Esophagus squamous epithelium (tissue), 5 donors: ENCODE measurements at places on chromosomes 11 and 22.

DNA sequence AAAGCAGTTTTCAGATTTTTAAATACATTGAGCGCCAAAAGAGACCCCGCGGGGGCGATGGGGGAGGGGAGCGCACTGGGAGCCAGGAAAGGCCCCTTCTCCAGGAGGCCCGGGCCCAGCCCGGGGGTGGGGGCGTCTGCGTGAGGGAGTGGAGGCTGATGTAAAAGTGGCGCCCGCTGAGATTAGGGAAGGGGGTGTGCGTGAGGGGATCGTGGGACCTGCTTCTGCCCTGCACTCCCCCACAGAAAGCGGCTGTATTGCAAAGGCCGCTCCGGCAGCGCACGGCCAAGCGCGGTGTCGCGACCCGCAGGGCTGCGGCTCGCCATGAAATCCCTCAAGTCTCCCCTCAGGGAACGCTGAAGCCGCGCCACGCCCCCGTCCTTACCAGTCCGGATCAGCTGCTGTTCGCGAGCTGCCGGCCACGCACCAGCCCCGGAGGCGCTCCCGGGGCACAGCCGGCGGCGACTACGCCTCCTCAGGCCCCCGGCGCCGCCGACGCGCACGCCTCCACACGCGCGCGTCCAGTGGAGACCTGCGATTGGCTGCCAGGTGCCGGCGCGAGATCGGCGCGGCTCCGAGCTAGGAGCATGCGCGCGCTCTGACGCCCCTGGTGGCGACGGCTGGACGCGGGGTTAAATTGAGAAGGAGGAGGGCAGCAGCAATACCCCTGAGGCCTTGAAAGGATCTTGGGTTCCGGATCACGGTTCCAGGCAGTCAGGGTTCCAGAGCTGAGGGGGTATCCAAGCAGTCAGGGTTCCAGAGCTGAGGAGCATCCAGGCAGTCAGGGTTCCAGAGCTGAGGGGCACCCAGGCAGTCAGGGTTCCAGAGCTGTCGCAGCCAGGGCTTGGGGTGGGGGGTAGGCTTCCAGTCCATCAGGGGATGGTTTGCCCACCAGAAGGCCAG is at the start of gene ZNF280B:
ZNF280B (minus strand) TSS at position 469 of the 903 bp plus-strand sequence. CDS start 19,344 bp downstream, outside the sequence.
- DNase-seq: peak; percentile 5

GRCh38 chr11:61893981-61894380 is 2.6 kb upstream of the FADS3 start:
- DNase-seq: no peak

DNA sequence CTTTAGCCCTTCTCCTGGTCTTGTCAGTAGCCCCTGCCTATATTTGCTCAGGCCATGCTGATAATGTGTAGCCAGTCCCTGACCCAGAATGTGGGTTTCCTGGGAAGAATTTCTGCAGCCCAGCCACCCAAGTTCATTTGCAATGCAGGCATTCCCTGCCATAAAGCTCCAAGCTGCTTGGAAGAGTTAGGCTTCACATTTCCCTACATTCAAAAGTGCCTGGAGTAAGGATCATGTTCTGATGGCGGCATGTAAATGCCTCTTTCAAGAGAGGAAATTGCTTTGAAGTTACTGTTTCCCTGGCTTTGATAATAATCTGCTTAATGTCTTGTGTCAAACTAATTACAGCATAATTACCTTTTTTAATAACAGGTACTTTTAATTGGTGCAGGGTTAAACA is 266.1 kb downstream of the MIAT start:
- DNase-seq: no peak

GRCh38 chr11:102813484-102813883 is 15.5 kb upstream of the MMP1 start:
- no peak for DNase-seq

DNA sequence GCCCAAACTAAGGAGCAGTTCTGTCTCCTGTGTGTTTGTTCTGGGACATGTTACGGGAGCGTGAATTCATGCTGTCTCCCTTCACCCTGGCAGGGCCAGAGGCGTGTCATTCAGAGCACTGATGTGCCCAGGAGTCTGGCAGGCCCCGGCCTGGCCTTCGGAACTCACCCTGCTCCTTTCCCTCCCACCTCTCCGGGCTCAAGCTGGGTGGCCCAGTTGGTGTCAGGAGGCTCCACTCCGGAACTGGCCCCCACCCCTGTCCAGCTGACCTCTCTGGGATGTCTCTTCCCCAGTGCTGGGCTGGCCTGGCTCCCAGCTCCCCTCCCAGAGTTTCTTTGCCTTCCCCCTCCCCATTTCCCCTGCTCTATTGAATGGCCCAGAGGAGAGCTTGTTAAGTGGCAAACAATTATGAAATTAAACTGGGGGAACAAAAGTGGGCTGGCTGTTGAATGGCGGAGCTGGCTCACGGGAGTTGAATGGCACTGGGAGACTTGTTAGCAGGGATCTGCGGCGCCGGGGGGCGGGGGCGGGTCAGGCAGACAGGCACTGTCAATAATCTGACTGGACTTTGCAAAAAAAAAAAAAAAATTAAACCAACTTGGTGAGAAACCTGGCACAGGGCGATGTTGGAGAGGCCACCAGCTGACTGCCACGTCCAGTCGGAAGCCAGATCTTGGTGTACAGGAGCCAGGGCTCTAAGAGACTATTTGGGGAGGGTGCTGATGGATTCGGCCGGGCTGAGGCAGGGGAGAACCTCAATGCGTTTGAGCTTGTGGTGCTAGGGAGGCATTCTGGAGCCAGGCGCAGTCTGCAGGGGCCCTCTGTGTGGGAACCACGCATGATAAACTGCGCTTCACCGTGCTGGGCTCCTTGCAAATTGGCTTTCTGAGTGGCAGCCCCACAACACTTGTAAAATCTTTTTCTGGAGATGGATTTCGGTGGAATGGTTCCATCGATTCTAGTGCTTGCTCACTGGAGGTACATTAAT is 1.3 kb downstream of the MPPED1 start:
- no peak for DNase-seq

DNA sequence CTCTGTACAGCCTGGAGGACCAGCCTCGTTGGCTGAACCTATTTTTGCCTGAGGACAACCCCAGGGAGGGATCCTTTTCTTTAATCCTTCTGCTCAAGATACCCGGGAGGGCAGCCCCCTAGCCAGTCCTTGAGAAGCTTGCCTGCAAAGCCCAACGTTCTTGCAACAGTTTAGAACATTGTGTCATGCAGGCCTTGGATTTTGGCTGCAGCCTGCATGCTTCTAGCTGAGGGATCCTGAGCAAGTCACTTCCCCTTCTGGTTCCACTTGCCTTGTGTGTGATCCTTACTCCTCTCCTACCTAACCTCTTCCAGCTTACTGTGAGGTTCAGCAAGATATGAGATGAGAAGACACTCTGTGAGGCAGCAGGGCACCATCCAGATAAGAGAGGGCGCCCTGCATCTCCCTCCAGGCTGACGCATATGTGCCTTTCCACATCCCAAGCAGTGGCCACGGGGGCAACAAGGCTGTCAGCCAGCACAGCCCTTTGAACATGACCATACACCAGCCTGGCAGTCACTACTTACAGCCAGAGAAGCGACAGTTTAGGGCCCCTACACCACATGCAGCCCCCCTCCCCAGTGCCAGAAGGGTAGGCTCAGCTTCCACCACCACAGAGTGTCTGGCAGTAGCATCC is 76.1 kb downstream of the C11orf58 start:
- DNase-seq: no peak

- no peak for DNase-seq
These were observed 72.6 kb downstream of the DEPDC5 start for GRCh38 chr22:31826443-31826842.

DNA sequence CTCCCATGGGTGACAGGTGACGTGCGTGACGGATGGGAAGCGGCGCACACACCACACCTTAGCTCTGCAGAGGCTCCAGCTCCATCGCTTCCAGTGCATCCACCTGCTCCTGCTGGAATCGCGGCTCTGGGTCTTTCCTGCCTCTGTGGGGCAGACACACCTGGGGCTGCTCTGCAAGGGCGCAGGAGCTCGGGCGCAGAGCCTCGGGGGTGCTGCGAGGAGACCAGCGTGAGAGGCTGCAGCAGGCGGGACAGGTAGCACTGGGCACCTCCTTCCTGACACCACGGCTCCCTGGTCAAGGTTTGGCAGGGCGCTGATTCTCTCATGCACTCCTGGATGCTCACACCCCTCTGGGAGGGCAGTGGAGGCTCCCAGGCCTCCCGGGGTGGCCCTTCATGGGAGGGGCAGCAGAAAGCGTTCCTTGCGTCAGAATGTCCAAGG is 1494.3 kb downstream of the BRD1 start:
- DNase-seq: no peak

DNA sequence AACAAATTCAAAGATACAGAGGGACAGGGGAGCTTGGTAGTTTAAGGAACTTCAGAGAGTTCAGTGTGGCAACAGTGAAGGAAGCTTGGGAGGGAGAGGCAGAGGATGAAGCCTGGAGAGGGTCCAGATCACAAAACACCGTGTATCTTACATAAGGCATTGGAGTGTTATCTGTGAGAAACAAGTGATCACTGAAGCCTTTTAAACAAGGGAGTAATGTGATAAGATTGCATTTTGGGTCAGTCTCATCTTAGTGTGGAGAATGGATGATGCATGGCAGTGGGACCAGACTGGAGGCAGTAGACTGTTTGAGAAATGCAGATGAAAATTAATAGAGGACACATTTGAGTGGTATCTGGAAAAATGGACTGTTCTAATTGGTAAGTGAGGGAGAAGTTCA is 79.4 kb downstream of the EXT2 start:
- no peak for DNase-seq

- DNase-seq: no peak
These were observed 176.7 kb upstream of the NCAM1 start for GRCh38 chr11:112784323-112785073.

GRCh38 chr11:24515632-24516031 is 18.8 kb downstream of the LUZP2 start:
- DNase-seq: no peak

- no peak for DNase-seq
These were observed 384.5 kb upstream of the KIRREL3 start for GRCh38 chr11:127385071-127385470.

DNA sequence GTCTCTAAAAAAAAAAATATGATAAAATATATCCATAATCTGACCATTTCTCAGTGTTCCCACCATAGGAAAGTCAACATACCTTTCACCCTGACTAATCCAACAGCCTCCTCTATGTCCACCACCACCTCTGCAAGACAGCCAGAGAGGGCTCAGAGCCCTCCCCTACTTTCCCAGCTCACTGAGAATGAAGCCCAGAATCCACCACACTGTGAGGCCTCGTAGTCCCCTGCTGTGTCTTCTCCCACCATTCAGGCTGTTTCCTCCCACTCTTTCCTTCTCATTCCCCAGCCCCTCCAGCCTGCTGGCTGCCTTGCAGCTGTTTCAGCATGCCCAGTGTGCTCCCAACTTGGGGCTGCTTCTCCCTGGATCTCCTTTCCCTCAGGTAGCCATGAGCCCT is 27.0 kb downstream of the SGSM3 start:
- no peak for DNase-seq

- DNase-seq: no peak
These were observed 1179.8 kb downstream of the BRD1 start for GRCh38 chr22:48647606-48648515.

GRCh38 chr11:85534806-85535205 is 92.3 kb downstream of the DLG2 start:
- no peak for DNase-seq

GRCh38 chr11:134519788-134520187 is 107.7 kb upstream of the B3GAT1 start:
- no peak for DNase-seq

GRCh38 chr11:128551611-128552335 is 35.6 kb downstream of the ETS1 start:
- no peak for DNase-seq

- DNase-seq: no peak
These were observed 73.5 kb downstream of the TIMP3 start for GRCh38 chr22:32874976-32875375.

DNA sequence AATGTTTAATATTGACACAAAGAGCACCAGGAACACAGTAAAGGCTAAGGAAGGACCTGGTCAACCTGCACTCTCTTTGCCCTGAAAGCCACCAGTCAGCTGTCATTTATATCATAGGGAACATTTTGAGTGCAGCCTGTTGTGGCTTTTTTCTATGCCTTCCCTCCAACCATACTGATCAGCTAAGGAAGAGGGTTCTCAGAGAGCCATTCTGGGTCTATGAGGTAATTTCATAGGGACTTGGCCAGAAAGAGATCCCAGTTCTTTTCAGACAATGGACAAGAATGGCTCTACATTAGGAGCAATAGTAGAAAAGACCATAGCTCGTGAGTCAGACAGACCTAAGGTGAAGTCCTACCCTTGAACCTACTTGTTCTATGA is 132.8 kb downstream of the CCDC34 start:
- DNase-seq: no peak

DNA sequence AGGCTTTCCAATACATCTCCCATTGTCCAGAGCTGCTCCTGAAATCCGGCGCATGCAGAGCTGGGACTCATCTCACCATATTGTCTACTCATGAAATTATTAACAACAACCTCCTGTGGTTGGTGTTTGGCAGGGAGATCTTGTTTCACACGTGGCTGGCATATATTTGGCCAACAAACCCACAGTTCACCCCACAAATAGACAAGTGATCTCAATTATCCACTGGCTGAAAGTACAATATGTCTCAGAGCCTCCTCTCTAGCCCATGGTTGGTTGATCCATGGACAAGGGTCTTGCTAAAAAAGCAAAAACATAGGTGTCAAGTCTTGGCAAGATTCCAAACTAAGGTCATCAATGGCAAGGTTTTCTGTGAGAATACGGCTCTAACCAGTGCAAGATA is 386.9 kb downstream of the ETS1 start:
- no peak for DNase-seq

- DNase-seq: no peak
These were observed 2.6 kb upstream of the LGALS2 start for GRCh38 chr22:37582526-37582925.

DNA sequence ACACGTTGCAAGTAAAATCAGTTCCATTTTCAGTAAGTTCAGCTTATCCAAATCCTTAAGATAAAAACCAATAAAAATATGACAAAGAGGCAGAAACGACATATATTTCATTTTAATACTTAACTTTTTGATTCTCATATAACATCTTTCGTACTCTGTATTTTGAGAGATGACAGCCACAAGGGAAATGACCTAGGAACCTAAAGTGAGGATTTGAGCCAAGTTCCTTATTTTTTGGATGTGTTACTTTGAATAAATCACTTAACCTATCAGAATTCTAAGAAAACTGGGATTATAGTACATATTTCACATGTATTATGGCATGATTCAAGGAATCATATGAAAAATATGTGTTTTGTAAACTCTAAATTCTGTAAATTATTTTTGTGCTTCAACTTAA is 143.6 kb upstream of the TRPC6 start:
- no peak for DNase-seq
